Foreskin keratinocyte (primary cell): ENCODE measurements at places on chromosomes 1 and 21.
A peak's percentile ranks its signal among the peaks of the same experiment; 100 is the strongest.

GRCh38 chr1:229690662-229691061, 64.6 kb downstream of the URB2 start:
- DNase-seq: no peak

- DNase-seq: no peak
Measured at GRCh38 chr1:233960386-233960785, 55.9 kb downstream of the SLC35F3 start.

- no peak for DNase-seq
Measured at GRCh38 chr1:222081859-222082258, 340.0 kb upstream of the DUSP10 start.

- no peak for DNase-seq
Measured at GRCh38 chr1:159921251-159921650, 4.1 kb downstream of the TAGLN2 start.

DNA sequence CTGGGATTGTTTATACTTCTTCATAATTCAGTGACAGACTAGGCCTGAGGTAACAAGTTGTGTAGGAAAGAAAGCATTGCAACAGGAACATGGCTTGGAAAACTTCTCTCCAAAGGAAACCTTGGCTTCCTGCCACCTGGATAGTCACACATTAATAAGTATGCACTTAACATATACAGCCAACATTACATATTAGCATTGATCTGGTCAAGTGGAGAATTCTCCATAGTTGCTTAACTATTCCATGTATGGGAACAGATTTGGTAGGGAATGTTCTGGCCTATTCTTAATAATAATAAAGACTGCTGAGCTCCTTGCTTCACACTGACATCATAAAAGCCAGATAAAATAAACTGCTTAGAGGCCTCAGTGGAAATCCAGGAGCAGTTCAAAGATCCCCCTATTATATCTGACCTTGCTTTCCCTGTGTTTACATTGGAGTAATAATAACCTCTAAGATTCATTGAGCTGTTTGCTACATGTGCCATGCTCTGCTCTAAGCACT, 27.2 kb upstream of the NFIA start:
- no peak for DNase-seq

- peak; percentile 53 for DNase-seq
Measured at GRCh38 chr1:72891976-72892375, 609.6 kb upstream of the NEGR1 start.

DNA sequence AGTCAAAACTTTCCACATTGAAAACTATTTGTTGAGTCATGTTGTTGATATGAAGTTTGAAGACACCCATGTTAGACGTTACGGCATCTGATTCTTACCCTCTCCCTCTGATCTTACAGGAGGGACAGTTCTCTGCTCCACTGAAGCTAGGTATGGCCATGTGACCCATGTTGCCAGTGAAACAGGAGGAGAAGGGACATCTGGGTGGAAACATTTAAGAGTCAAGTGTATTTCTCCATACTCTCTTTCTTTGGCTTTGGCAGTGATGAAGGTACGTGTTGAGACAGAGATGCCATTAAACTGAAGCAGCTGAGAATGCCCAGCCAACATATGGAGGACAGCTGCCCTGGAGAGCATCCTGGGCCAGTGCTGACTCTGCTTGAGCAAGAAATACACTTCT, 198.4 kb upstream of the PTGFR start:
- no peak for DNase-seq

- peak; percentile 50 for DNase-seq
Measured at GRCh38 chr1:70358921-70359564, 4.5 kb upstream of the ANKRD13C start.

- DNase-seq: no peak
Measured at GRCh38 chr1:210246447-210246846, 13.9 kb downstream of the SERTAD4 start.

GRCh38 chr1:51559064-51559500, 40.0 kb upstream of the EPS15 start:
- no peak for DNase-seq

DNA sequence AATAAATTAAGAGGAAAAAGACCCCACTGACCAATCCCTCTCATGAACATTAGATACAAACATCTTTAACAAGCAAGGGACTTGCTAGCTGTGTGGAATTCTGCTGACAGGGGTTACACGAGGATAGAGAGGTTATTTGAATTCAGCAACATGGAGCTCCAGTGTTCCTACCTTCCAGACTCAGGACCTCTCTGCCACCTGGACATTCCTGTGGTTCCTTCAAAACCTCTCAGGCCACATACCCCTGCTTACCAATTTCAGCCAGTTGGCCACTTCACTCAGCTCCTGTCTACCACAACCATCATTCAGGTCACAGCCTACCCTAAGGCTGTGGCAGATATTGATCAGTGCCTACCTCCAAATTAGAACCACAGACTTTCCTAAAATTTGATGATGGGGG, 147.5 kb downstream of the RRAGC start:
- DNase-seq: no peak

DNA sequence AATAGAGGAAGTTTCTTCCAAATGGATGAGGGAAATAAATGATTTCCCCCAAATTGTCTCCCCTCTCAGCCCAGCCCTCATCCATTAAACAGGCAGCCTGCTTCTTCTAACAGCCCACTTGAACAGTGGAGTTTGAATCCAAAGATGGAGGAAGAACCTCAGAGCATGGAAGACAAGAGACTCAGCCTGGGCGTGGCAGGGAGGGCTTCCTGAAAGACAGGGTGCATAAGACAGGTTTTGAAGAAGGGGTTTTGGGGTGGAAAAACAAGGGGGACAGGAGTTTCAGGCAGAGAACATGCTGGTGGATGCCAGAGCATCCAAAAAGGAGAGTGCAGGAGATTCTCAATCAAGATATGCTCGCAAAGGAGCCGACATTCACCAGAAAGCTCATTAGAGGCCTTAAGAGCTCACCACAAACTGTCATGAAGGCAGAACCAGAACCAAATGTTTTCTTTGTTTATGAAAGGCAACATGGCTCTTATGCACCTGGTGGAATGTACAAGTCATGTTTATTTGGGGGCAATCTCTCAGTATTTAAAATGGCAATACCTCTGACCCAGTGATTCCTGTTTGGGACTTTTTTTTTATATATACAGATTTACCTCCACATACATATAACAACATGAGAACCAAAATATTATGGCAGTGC, 26.5 kb upstream of the TSPEAR start:
- peak; percentile 63 for DNase-seq

DNA sequence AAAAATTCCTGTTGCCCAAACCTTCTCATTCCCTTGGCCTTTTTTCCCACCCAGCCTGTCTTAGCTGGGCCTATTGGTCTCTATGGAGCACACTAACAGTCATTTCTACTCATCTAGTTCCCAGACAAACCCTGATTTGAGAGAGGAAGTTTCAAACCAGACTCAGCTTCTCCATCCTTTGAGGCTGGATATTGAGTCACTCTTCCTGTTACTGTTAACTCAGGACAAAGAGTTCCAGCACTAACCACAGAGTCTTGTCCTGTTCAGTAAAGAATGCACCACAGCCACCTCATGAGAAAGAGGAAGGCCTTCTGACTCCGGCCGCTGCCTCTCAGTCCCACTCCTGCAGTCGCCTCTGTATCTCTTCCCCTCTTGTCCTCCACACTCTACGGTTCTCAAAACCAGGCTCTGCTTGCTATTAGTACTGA, 137.8 kb downstream of the PTPRC start:
- peak; percentile 94 for DNase-seq

DNA sequence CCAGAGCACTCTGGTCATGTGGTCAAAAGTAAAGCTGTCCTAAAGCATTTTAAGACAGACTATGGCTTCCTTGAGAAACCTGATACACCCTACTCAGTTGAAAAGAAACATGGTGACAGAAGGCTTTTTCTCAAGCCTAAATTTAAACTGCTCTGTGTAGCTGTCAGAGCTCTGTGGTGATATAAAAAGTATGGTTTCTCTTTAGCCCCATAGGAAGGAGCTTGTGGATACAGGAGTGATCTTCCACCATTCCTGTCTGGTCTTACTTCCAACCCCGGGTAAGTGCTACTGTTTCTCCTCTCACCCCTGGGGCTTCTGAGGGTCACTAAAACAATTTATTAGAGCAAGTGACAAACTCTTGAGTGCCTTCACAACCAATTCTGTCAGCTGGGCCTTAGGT, 8.5 kb downstream of the TP53BP2 start:
- no peak for DNase-seq

DNA sequence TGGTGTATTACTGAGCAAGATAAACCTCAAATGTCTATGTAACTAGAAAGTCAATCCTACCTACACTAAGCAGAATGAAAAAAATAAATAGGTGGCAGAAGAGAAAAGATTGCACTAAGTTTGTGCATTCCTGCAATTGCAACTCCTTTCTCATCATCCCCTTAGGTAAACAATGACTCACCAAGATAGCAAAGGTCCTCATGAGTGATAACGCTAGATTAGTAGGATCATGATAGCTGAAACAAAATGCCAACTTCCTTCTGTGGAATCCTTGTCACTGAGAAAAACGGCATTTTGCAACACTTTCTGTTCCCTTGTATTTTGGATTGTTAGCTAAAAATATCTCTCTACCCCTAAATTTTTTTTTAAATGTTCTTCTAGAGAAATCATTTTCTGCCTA, 20.0 kb upstream of the FCER1A start:
- DNase-seq: no peak

GRCh38 chr1:194194724-194195123, 1008.3 kb upstream of the B3GALT2 start:
- no peak for DNase-seq

- DNase-seq: no peak
Measured at GRCh38 chr21:45351526-45352275, 53.3 kb upstream of the COL18A1 start.

DNA sequence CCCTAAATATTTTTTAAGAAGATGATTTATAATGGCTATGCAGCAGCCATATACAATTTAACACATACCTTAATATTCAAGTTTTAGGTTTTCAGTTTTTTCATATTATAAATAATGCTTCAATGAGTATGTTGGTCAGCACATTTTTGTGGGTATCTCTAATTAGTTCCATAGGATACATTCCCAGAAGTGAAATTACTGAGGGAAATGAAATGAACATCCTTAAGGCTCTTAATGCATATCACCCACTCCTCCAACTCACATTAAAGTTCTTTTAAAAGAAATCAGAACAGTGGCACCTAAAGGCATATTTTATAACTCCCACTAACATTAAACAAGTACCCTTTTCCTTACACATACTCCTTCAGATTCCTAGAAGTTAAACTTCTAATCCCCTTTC, 56.1 kb downstream of the EYA3 start:
- DNase-seq: no peak

DNA sequence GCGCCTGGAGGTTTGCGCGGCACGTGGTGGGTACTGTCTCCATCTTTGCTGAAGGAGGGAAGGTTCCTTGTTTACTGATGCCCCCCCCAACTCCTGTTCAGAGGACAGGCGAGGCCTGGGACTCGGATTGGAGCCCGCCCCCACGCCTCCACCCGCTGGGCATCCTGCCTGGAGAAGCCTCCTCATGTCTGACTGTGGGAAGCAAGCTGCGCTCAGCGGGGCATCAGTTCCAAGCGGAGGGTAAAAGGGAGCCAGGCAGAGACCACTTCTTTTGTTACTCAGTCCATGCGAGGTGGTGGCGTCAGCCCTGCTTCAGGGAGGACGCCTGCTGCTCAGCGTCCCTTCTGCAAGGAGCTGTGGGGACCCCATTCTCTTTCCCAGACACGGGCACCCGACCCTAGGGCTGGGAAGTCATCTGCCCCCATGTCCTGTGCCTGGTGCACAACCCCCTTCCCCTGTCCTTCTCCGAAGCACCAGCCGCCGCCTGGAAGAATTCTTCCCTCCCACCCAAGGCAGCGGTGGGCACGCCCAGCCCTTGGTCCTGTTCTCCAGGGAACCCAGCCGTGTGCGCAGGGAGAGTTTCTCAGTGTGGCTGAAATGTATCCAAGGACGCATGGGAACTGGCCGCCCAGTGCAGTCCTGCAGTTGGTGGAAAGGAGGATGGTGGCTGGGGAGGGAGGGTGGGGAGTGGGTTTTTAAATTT, 414.0 kb downstream of the CAMTA1 start:
- DNase-seq: no peak

DNA sequence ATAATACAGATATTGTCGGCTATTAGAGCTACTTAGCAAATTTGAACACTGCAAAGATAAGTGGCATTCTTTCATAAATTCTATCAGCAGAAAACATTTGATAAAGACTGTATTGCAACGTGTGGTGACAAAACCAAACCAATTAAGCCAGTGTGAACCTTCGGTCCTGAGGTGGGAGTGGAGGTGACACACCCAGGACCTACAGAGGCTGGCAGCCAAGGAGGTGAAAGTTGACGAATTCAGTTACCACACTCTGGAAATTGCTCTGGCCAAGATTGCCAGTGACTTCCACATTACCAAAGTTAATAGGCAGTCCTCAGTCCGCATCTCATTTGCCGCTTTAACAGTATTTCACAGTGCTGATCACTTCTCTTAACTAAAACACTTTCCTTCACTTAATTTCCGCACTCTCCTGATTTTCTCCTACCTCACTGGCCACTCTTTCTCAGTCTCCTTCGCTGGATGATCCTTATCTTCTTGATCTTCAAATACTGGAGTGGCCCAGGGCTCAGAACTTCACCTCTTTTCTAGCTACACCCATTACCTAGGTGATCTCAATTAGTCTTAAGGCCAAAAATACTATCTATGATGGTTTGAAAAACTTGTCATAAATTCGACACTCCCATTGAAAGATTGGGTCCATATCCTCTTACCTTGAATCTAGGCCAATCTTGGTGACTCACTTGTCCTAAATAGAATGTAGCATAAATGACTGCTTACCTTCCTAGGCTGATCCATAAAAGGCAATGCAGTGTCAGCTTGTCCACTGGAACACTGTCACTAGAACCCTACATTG, 5.1 kb upstream of the CDC42BPA start:
- no peak for DNase-seq

DNA sequence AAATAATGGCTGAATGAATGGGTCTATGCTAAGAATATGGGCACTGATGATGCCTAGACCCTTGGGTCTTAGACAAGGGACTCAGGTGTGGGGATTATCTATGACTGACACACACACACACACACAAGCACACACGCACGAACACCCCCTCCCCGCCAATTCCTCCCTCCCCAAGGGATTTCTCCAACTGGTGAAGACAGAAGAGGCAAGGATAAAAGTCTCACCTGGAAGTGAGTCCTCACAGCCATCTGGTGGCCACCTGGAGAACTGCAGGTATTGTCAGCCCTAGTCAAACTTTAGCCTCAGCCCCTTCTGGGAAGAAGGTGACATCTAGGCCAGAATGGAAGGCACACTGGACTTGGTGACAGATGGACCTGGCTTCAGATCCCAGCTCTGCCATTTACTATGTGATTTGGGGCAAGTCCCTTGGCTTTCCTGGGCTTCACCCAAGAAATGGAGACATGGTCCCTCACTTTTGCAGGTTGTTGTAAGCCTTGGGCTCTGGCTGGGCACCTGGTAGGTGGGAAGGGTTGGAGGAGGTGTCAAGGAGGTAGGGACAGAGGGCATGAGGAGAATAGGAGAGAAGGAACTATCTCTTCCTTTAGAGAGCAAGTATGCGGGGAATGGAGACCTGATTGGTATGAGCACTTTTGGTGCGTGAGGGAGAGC, 4.0 kb upstream of the GPR3 start:
- DNase-seq: no peak

DNA sequence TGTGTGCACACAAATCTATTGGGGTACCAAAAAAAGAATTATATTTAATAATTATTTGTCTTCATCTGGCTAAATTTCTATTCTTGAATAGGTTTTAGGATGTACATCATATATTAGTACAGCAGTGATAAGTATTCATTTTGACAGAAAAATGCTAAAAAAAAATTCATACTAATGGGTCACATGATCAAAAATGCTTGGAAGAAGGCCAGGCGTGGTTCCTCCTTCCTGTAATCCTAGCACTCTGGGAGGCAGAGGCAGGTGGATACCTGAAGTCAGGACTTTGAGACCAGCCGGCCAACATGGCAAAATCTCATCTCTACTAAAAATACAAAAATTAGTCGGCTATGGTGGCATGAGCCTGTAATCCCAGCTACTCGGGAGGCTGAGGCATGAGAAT, 26.9 kb upstream of the PTGFRN start:
- DNase-seq: no peak
